ENCODE measurements at places on chromosomes 6 and 20.

- DNase-seq = no peak
Observed at GRCh38 chr20:51687630-51688029, 80.6 kb downstream of the ATP9A start.

DNA sequence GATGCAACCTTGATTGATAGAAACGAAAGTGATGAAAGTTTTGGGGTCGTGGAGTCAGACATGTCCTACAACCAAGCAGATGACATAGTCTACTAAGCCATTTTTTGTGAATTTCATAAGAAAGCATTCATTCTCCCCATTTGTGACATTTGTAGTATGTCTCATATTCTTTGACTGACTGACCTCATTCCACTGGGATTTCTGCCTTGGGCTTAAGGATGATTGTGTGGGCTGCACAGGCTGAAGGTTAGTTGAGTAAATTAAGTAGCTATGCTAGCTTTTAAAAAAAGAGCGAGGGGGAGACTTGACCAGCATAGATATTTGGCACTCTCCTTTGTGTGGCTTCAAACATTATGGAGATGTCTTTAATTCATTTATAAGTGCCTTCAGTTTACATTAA is 28.9 kb downstream of the STMND1 start:
- DNase-seq = no peak

- DNase-seq = no peak
Observed at GRCh38 chr6:13068586-13069210, 259.6 kb downstream of the TBC1D7 start.

- DNase-seq = no peak
Observed at GRCh38 chr6:21666201-21666691, 72.7 kb downstream of the SOX4 start.

DNA sequence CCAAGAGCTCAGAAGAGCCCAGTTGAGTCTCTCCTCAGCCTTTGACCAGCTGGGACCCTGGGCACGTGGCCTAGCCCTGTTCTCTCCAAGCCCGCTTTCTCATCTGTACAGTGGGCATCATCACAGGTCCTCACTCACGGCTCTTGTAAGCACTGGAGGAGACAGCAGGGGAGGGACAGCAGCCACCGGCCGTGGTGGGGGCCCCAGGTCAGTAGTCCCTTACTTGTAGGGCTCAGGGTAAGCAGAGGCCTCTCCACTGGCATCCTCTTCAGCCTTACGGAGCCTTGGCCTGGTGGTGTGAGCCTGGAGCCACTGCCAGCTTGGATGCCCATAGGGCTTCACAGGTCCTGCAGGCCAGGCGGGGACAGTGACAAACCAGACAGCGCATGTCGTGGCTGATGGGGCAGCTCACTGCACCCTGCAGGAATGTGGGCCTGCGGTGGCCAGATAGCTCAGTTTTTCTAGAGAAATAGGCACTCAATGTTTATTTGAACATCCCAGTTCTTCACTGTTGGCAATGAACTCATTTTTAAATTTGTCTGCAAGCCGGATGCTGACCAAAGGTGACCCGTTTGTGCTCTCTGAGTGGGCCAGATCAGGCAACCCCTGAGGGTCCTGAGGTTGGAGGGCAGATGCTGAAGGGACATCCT is 65.1 kb downstream of the ADNP start:
- no peak for DNase-seq

Measured in LNCaP clone FGC (cell line).